ENCODE measurements at places on chromosomes 6 and 20.

DNA sequence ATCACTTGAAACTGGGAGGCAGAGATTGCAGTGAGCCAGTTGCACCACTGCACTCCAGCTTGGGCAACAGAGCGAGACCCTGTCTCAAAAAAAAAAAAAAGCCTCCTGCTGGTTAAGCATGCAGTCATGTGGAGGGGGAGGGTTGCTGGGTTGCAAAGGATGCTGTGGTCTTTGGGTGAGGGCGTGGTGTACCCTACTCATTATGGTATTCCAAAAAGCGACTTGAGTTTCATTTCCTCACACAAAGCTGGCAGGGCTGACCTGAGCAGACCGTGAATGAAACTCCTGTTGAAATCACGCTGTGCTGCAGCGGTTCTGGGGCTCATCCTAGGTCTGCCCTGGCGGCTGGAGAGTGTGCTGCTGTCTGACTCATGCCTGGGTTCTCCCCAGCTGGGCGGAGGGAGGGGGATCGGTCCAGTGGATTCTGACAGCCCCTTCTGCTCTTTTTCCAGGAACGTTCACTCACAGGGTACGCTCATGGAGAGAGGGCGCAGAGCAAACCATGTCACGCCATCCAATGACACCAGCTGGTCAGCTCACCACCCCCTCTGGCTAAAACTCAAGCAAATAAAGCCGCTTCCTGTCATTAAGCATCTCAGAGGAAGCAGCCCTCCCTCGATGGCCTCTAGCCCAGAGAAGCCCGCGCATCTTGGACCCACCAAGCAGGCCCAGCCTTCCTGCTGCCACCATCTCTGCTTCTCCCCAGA, 166.2 kb downstream of the SCML4 start:
- H3K4me1 ChIP-seq = no peaks in the 10 kb centered on the region
- DNase-seq = no peak
- no peak overlapping the region for H3K4me3 ChIP-seq
- H3K27ac ChIP-seq = no peak overlapping the region
- H3K27me3 ChIP-seq = peaks cover 52% of the 10 kb centered on the region

GRCh38 chr6:137579612-137580011, 85.4 kb upstream of the OLIG3 start:
- no peak overlapping the region for H3K4me3 ChIP-seq
- DNase-seq = no peak
- peaks cover 3% of the 10 kb centered on the region for H3K27me3 ChIP-seq
- H3K36me3 ChIP-seq = no peaks in the 10 kb centered on the region

DNA sequence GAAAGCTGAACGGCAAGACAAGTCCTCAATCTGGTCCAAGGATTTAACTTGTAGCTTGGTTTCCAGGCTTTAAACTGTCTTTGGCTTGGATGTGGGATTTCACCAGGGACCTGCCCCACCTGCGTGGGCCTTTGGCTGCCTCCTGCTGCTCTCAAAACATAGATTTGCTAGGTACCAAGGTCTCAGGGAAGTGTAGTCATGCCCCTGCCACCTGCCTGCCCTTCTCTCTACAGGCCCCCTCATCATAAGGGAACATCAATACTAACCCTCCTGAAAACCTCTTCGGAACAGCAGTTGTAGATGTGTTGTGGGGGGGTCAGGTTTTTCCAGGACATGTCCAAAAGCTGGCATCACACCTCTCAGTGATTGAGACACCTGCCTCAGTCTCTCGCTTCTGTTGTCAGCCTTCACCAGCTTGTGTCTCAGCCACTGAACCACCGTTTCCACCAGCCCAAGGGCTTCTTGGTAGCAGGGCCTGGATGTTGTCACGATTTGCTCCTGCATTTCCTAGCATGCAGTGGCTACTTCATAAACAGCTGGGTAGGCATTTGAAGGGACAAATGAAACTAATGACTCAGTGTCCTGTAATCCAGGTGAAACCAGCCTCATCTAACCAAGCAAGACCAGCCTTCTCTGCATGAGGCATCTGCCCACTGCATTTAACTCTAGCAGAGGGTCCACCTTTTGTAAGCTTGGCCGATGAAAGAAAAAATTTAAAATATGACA, 141.6 kb upstream of the THBS2 start:
- DNase-seq = no peak
- no peak overlapping the region for H3K27ac ChIP-seq
- H3K4me3 ChIP-seq = no peak overlapping the region
- H3K36me3 ChIP-seq = no peaks in the 10 kb centered on the region
- peaks cover 43% of the 10 kb centered on the region for H3K27me3 ChIP-seq
- H3K4me1 ChIP-seq = no peaks in the 10 kb centered on the region

DNA sequence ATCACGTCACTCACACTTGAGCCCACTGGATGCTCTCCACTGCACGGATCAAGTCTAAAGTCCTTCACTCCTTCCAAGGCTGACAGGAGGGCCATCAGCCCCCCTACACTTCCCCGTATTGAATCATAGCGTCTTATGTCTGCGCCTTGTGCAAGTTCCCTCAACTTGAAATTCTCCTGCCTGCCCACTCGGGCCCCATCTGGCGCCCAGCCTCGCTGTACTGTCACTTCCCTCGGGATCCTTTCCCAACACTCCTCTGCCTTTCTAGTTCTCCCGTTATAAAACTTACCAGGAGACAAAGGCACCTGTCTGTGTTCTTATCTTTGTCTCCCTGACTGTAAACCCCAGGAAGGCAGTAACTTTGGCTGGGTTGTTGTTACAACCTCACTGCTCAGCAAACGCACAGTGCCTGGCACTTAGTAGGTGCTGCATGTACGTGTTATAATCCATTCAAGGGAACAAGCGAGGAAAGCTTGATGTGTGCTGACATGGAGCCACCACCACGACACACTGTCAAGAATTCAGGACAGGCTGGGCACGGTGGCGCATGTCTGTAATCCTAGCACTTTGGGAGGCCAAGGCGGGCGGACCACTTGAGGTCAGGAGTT, 33.8 kb upstream of the ZFAND3 start:
- no peak for DNase-seq
- peaks cover 13% of the 10 kb centered on the region for H3K4me1 ChIP-seq
- peaks cover 70% of the 10 kb centered on the region for H3K27me3 ChIP-seq
- H3K27ac ChIP-seq = no peak overlapping the region

DNA sequence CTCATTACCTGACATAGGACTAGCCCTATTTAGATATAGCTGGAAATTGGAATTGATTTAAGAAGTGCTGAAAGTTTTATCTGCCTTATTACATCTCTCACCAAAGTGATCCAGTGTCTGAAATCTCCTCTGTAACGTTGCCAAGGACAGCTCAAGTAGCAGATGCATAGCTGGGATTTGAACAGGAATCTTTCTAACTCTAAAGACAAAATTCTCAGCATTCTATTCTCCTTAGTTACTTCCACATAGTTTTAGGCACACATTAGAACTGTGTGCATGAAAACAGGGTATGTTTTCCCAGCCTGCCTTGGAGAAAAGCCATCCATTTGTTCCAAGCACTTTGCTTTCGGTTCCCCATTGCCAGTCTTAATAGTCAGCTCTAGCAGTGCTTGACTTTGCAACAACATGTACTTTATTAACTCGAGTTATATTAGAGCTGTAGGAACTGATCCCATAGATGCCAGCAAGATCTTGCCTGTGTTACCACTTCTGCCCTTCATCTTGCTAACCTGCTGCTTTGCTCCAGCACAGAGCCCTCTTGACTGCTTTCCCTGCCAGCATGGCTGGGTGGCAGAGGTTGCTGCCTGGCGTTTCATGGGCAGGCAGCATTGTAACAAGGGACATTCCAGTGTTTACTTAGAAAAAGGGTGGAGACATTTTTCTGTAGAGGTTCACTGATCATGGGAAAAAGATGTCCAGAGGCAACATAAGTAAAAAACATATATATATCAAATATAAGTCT, 56.1 kb upstream of the STMND1 start:
- DNase-seq = no peak
- no peaks in the 10 kb centered on the region for H3K27me3 ChIP-seq
- no peak overlapping the region for H3K27ac ChIP-seq
- H3K4me3 ChIP-seq = no peak overlapping the region
- H3K4me1 ChIP-seq = no peaks in the 10 kb centered on the region

GRCh38 chr6:19731282-19731681, 105.9 kb upstream of the ID4 start:
- no peak for DNase-seq
- H3K36me3 ChIP-seq = no peaks in the 10 kb centered on the region
- no peaks in the 10 kb centered on the region for H3K4me1 ChIP-seq
- no peak overlapping the region for H3K27ac ChIP-seq
- H3K27me3 ChIP-seq = no peaks in the 10 kb centered on the region

Data from K562 (cell line).